Anterior cingulate cortex (tissue), 58 donors: ENCODE measurements at places on chromosomes 3 and 15.

DNA sequence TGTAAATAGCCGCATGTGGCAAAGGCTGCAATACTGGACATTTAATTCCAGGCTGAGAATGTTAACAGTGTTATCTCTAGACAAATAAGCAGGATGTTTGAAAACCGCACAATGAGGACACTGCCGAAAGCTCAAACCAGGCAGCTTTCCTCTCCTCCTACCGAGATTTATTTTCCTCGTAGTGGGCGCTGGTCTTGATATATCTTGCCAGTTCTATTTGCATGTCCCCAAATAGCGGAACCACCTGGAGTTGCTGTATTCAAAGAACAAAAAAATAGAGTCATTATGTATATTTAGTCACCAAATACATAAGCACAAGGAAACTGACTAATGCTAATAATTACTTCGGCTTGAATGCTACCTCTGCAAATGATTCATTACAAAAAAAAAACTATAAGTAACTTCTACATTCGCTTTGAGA lies 46.5 kb downstream of the CYFIP1 start:
- no peak for DNase-seq

GRCh38 chr3:83968356-83968755 lies 990.4 kb upstream of the CADM2 start:
- DNase-seq, result no peak

GRCh38 chr3:127755305-127755681 lies 67.0 kb downstream of the MGLL start:
- DNase-seq, result no peak

DNA sequence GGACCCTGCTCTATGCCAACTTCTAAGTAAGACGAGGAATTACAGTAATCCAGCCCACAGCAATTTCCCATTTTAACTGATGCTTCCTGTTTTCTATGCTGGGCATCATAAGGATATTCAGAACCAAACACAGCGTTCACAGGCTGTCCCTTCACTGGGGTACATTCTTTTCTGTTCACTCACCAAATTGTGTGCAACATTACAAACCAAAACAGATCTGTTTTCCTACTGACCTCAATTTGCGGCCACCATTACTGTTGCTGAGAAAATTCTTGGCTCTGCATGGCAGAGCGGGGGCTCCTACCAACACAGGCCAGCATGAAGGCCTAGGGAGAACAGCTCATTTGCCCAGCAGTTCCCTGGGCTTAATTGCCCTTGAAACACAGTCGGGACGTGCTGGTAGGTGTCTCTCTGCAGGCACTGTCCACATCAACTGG lies 76.5 kb downstream of the MYO1E start:
- no peak for DNase-seq

GRCh38 chr3:184361932-184362667 lies 590 bp downstream of the POLR2H start:
- no peak for DNase-seq

DNA sequence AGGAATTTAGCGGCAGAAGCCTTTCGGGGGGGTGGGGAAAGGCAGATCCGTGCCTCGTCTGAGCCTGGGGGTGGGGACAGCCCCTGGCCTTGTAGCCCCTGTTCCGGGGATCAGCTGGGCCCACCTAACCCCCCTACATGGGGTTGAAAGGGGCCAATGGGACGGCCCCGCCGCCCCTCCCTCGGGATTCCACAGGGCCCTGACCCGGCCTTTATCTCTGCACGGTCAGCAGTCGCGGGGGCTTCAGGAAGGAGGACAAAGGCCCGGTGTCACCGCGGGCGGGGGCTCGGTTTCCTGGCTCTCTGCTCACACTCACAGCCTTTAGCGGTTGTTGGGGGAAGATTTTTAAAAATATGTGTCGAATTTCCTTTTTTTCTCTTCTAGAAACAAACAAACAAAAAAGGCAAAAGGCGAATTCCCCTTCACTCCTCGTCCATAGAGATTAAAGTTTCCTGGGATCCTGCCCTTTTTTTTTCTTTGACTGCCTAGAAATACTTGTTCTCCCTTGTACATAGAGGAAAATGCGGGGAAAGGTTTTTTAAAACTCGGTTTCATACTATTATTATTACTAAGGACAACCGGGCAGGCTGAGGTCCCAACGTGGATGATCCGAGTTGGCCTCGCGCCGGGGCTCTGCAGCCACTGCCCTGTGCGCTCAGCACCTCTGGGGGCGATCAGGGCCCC lies 7.9 kb downstream of the FOXL2 start:
- DNase-seq, result no peak

GRCh38 chr3:49787182-49787464 lies 781 bp upstream of the IP6K1 start:
- DNase-seq, result no peak

DNA sequence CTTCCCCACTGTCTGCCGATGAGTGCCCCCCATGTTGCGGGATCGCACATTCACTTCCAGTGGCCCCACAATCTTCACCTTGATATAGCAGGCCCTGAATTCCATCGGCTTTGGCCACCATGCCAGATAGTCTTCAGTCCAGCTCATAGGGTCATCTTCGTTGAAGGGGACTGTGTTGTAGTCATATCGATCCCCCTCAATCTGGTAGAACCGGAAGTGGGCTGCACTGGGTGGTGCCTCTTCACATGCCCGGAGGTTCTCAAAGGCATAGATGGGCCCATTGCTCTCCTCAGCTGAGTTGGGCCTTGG lies 12.1 kb upstream of the CLPX start:
- no peak for DNase-seq

DNA sequence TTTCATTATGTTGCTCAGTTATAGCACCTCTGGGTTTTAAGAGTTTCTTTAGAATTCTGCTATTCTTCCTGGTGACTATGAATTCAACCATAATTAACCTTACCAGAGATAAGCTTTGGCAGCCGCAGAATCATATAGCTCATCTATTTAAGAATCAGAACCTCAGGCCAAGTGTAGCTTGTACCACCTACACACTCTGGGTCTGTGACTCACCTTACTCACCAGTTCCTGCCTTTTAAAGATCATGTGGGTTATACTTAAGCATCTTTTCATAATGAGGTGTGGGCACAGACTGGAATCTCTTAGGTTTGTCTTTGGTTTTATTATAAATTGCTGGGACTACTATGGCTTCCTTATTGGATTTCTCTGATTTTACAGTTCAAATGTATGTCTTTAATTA lies 21.9 kb downstream of the CDV3 start:
- DNase-seq, result no peak

- DNase-seq, result no peak
Measured at GRCh38 chr15:31372635-31373091, 46.0 kb downstream of the KLF13 start.

GRCh38 chr15:33587773-33588172 lies 277.0 kb downstream of the RYR3 start:
- DNase-seq, result no peak

GRCh38 chr15:89457086-89457485 lies 39.3 kb downstream of the RHCG start:
- no peak for DNase-seq

DNA sequence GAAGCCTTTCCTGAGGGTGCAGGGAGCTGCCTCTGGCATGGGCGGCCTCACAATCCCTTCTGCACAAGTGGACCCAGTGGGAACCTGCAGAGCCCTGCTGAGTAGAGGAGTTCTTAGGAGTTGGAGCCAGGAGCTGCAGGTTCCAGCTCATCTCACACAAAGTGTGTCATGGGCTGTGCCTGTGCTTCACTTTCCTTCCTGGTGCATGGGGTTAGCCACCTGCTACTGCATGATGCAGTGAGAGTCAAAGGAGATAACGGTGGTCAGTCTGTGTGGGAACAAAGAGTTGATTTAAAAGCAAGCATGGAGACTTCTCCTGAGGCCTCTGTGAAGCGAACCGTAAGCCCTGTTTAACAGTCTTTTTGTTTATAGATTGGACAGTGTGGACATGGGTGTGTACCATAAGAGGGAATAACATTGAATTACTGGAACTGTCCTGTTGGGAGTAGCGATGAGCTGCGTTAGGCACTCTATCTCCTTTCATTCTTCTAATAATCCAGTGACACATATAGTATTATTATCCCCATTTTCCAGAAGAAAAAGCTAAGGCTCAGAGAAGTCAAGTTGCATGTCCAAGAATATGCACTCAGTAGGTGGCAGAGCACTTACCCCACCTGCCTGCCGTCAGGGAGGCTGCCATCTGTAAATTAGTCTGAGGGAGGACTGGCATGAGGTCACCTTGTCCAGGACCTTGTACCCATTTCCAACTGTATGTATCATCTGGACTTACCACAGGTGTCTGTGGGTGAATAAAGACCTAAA lies 68.7 kb upstream of the PRR23C start:
- no peak for DNase-seq

DNA sequence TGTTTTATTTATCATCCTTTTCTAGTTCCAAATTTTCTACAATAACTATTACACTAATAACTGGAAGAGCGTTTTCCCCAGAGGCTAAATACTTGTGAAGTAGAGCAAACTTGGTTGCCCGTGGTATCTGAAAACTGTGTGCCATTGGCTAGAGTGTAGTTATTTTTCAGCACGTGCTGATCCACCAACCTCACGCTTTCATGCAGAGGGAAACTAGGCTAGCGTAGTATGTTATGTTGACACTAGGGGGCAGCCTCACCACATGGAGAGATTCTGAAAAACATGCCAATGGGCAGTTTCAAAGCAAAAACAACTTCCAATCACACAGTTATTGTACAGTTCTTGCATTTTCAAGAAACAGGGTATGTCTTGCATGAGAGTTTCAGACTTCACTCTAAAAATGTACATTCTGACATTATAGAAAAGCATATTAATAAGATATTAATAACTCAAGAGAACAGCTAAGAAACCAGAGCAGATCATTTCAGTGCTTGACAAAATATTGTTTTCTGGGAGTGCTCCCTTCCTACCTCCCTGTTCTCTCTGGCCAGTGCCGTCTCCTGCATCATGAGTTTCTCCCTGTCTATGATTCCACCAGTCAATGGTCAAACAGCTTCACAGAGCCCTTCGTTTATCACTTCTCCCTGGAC lies 39.7 kb downstream of the SPATA12 start:
- peak; percentile 36 for DNase-seq
